ENCODE measurements at places on chromosomes 7 and 10.

- no peak for DNase-seq
Measured at GRCh38 chr10:58956926-58957325, 219.5 kb upstream of the PHYHIPL start.

- DNase-seq, result no peak
Measured at GRCh38 chr10:11116361-11116760, 98.7 kb downstream of the CELF2 start.

GRCh38 chr10:48804740-48805182, 120.1 kb downstream of the WDFY4 start:
- peak; percentile 35 for DNase-seq

DNA sequence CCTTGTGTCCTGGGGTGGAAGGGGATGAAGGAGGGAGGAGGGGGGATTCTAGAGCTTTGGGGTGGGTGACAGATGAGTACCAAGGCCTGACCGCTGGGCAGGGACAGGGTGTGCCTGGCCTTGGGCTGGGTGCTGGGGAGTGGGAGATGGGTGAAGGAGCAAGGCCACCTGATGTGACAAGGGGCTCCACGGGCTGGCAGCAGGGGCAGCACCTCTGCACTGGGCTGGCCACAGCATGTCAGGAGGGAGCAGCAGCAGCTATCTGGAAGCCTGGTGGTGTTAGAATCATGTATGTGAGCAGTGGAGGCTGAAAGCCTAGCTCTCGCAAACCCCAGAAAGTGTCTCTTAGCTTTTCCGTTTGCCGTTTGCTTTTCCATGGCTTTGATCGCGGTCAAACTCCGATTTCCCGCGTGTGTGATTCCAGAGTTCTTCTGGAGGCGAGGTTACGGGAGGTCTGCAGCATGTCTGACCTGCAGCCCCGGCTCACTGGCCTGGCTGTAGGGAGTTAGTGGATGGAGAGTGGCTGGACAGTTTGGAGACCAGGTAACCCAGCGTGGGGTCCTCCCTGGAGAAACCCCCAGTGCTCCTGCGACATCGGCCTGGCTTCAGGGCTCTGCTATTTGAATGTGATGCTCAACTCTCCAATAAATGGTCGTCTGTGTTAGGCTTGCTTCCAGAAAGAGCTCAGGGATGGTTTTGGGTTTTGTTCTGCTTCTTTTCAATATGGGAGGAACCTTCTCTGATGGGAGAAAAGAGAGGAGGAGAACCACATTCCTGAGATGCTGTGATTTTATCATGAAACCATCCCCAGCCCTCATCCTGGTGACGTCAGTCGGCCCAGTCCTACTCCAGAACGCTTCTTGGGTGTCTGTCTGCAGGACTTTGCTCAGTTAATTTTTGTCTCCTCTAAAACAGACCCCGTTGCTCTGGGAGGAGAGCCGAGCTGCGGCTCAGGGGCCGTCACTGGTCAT, 105.5 kb downstream of the CUX1 start:
- DNase-seq, result no peak

GRCh38 chr10:57973451-57973850, 294.2 kb downstream of the IPMK start:
- no peak for DNase-seq

GRCh38 chr7:19202599-19202998, 57.4 kb upstream of the FERD3L start:
- no peak for DNase-seq

DNA sequence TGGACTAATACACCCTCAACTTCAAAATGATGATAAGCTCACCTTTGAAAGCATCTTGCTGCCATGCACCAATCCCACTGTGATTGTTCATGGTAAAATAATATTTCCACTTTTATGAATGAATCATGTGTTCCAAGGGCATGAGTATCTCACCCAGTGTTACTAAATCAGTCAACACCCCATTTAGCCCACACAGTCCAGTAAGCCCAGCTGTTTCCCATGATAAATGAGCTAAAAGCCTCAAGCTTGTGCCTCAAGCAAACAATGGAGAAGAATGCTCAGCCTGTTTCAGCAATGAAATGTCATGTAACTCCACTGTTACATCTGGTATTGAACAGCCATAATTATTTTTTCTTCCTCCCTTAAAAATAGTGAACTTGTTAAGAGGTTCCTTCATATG, 442.5 kb downstream of the XPNPEP1 start:
- DNase-seq, result no peak

Measured in GM13977 (cell line).